Stomach (tissue), 19 donors: ENCODE measurements at places on chromosomes 2 and 18. TPM values are rescaled to one million over a fixed set of nuclear protein-coding genes. Genes with fewer than 3 reads are reported as not detected.

ALLC gene
- total RNA-seq, result not detected

ARMC9 gene
- 80.5 TPM for total RNA-seq

DNA sequence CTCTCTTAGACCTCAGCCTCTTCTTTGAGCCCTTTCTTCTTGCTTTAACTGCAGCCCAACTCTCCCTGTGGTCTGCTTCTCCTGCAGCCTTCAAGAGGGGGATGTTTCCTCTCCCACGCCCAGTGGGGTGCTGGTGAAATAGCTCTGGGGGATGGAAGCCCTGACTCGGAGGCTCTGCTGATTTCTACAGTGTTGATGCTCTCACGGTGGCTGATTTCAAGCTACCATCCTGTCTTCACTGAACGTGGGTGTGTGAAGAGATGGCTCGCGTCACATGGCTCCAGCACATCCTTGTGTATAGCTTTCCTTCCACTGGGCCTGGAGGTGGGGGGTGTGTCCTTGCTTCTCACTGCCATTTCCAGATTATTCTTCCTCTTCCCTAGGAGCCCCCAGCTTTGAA lies 20.0 kb downstream of the MPP4 start:
- no peaks in the 10 kb centered on the region for H3K4me1 ChIP-seq
- DNase-seq, result no peak
- H3K4me3 ChIP-seq, result no peak overlapping the region
- H3K27me3 ChIP-seq, result no peaks in the 10 kb centered on the region
- H3K27ac ChIP-seq, result no peak overlapping the region
- H3K36me3 ChIP-seq, result no peaks in the 10 kb centered on the region

CD302 gene
- 32.5 TPM for total RNA-seq

LYG2 gene
- total RNA-seq, result not detected

- DNase-seq, result peak; percentile 62
- H3K4me1 ChIP-seq, result peaks cover 7% of the 10 kb centered on the region
- no peaks in the 10 kb centered on the region for H3K36me3 ChIP-seq
- H3K27ac ChIP-seq, result peak overlapping the region; percentile 37
- H3K4me3 ChIP-seq, result no peak overlapping the region
These were observed 128.0 kb downstream of the ARL4C start for GRCh38 chr2:234368861-234369261.

UGT1A5 gene
- total RNA-seq, result 13.0 TPM

GRCh38 chr2:168355779-168356476 lies 100.1 kb upstream of the CERS6 start:
- no peaks in the 10 kb centered on the region for H3K36me3 ChIP-seq
- no peaks in the 10 kb centered on the region for H3K4me1 ChIP-seq
- H3K27ac ChIP-seq, result no peak overlapping the region
- DNase-seq, result no peak
- H3K4me3 ChIP-seq, result no peak overlapping the region
- H3K27me3 ChIP-seq, result no peaks in the 10 kb centered on the region

DNA sequence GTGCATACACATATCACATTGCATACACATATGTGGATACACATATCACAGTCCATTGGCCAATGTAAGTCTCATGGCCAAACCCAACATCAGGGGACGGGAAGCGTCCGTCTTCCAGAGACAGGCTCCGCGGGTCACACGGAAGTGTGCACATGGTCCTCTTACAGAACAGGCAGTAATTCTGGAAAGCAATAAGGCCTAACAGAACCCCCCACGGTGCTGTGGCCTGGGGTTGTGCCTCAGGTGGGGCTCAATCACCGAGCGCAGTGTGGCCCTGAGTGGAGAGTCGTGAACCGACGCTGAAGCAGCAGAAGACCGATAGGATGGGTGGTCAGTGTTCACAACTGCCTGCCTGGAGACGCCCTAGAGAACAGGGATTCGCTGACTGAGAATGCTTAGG lies 857.3 kb downstream of the GALR1 start:
- no peak for DNase-seq
- H3K27ac ChIP-seq, result no peak overlapping the region
- H3K27me3 ChIP-seq, result no peaks in the 10 kb centered on the region
- H3K36me3 ChIP-seq, result no peaks in the 10 kb centered on the region
- no peaks in the 10 kb centered on the region for H3K4me1 ChIP-seq
- no peak overlapping the region for H3K4me3 ChIP-seq

DNA sequence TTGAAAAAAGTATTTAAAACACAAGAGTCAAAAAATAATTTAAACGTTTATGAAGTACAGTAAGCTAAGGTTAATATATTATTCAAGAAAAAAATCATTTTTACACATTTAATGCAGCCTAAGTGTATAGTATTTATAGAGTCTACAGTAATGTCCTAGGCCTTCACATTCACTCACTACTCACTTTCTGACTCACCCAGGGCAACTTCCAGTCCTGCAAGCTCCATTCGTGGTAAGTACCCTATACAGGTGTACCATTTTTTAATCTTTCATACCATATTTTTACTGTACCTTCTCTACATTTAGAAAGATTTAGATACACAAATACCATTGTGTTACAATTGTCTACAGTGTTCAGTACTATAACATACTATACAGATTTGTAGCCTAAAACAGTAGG lies 20.9 kb upstream of the RPRD1A start:
- no peaks in the 10 kb centered on the region for H3K36me3 ChIP-seq
- no peaks in the 10 kb centered on the region for H3K4me1 ChIP-seq
- no peak for DNase-seq
- no peak overlapping the region for H3K4me3 ChIP-seq

CYTIP gene
- 17.4 TPM for total RNA-seq

DNA sequence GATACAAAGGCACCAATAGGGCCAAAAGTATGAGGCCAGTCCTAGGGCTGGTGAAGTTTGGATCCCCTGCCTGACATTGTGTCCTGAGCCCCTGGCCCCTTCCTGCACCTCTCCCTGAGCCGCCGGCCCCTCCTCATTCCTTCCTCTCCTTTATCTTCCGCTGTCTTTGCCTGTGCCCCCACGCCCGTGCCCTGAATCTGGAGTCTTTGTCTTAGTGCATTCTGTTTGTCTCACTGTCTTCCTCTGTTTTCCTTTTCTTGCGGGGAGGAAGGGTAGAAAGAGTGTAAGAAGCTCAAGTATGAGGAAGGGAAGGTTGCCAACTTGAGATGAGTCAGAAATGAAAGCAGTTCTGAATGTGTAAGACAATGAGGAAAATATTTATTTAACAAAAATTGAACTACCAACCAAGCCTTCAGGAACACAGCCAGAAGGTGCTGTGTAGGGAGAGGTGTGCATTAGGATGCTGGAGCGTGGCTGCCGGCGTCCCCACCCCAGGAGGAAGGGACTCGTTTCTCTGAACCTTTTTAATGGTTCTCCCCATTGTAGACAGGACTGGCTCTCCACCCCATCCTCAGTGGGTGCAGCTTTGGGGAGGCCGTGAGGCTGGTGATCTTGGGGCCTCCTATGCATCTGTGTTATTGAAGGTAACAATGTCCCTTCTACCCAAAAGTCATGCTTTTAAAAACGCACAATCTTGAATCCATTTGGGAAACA lies 133.1 kb downstream of the NEDD4L start:
- DNase-seq, result no peak
- no peak overlapping the region for H3K4me3 ChIP-seq
- no peak overlapping the region for H3K27ac ChIP-seq
- H3K36me3 ChIP-seq, result no peaks in the 10 kb centered on the region
- H3K27me3 ChIP-seq, result no peaks in the 10 kb centered on the region
- H3K4me1 ChIP-seq, result peaks cover 22% of the 10 kb centered on the region

GRCh38 chr18:39751161-39751560 lies 2185.6 kb upstream of the CELF4 start:
- no peak overlapping the region for H3K27ac ChIP-seq
- no peak overlapping the region for H3K4me3 ChIP-seq
- H3K36me3 ChIP-seq, result no peaks in the 10 kb centered on the region

NR4A2 gene
- 7.7 TPM for total RNA-seq

DNA sequence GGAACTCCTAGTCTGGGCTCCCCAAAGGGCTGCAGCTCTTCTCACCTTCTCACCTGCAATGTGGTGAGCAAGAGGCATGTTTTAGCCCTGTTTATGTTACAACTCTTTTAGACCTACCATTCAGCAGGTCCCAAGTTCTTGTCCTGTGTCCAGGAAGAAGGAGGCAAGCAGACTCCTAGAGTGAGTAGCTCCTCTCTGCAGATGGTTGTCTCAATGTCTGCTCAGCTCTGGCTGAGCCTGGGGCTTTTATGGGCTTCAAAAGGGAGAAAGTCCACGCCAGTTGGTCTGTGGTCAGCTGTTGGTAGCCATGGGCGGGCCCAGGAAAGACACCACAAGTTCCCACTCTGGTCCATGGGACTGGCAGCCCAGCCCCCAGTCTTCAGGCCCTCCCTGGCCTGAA lies 148.1 kb upstream of the HS6ST1 start:
- no peaks in the 10 kb centered on the region for H3K4me1 ChIP-seq
- no peak for DNase-seq
- no peak overlapping the region for H3K27ac ChIP-seq

DNA sequence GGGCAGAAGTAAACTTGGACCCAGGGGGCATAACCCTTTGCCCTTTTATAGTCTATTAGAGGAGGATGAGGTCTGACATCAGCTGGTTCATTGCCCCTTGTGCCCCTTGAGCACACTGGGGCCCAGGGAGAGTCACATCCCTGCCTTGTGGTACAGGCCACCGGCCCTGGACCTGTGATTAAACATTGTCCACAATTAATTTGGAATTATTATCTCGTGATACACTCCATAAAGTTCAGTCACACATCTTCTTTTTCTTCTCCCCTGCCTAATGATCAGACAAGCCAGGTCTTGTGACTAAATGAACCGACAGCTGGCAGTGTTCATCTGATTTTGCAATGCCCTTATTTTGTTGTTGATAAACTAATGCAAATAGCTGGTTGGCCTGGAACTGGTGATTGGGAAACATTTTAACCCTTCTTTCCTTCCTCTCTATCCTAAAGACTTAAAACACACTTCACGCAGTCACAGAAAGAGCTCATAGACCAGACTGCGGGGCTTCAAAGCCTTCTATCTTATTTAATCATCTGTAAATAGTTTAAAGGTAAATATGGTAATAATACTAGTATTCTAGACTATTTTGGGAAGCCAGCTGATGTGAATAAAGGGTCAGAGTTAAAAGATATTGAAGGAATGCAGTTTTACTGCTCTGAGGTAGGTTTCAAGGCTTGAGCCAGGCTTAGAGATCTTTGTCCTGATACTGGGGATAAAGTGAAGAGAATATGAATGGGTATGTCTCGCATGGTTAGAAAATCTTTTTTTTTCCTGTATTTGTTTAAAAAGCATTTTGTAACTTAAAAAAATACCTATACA lies 13.4 kb downstream of the IL1R1 start:
- peaks cover 64% of the 10 kb centered on the region for H3K4me1 ChIP-seq
- H3K27me3 ChIP-seq, result no peaks in the 10 kb centered on the region
- peaks cover 81% of the 10 kb centered on the region for H3K36me3 ChIP-seq
- peak; percentile 60 for DNase-seq
- peak overlapping the region; percentile 15 for H3K4me3 ChIP-seq

- H3K27ac ChIP-seq, result no peak overlapping the region
- no peaks in the 10 kb centered on the region for H3K27me3 ChIP-seq
- H3K4me3 ChIP-seq, result no peak overlapping the region
- H3K36me3 ChIP-seq, result no peaks in the 10 kb centered on the region
These were observed 5.8 kb upstream of the RIF1 start for GRCh38 chr2:151403914-151404313.

- H3K27ac ChIP-seq, result peak overlapping the region; percentile 63
- no peaks in the 10 kb centered on the region for H3K27me3 ChIP-seq
- peaks cover 27% of the 10 kb centered on the region for H3K4me1 ChIP-seq
- H3K4me3 ChIP-seq, result no peak overlapping the region
- H3K36me3 ChIP-seq, result peaks cover 21% of the 10 kb centered on the region
These were observed 296.5 kb upstream of the EPAS1 start for GRCh38 chr2:46000660-46001059.

LRATD1 gene
- 229 TPM for total RNA-seq

- H3K27me3 ChIP-seq, result no peaks in the 10 kb centered on the region
- H3K4me3 ChIP-seq, result no peak overlapping the region
- no peaks in the 10 kb centered on the region for H3K36me3 ChIP-seq
- H3K4me1 ChIP-seq, result peaks cover 20% of the 10 kb centered on the region
- no peak overlapping the region for H3K27ac ChIP-seq
These were observed 3.3 kb downstream of the L3MBTL4 start for GRCh38 chr18:6411382-6411781.

LRRC30 gene
- not detected for total RNA-seq

DNA sequence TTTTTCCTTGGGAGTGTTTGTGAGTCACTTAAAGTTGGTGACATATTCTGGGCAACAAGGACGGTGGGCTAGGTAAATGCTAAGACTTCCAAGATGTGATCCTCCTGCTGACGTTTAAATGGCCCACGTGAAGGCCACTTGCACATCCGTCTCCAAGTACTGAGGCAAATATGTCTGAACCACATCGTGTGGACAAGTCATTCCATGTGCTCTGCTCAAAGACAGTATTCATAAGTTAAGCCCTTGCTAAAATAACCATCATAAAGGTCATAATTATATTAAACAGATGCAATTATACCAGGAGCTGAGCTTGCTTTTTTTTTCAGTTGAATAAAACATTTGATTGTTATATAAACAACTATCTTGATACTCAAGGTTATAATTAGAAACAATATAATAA lies 44.8 kb downstream of the SPP2 start:
- peaks cover 20% of the 10 kb centered on the region for H3K4me1 ChIP-seq
- no peak for DNase-seq
- H3K27ac ChIP-seq, result no peak overlapping the region
- no peaks in the 10 kb centered on the region for H3K27me3 ChIP-seq

DNA sequence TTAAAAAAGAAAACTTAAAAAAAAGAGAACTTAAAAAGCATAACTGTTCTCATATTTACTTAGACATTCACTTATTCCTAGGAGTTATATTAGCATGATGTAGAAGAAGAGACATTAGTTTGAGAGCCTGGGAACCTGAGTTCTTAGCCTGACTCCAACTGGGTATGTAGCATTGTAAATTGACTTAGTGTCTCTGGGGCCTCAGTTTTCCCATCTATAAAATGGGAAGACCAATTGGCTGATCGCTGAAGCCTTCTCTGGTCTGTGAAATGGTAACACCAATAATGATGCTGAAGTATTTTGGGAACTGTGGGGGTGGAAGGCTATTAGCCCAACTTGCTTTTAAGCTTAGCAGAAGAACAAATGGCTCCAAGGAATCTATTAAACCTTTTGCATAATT lies 55.9 kb downstream of the CABLES1 start:
- no peaks in the 10 kb centered on the region for H3K27me3 ChIP-seq
- H3K36me3 ChIP-seq, result peaks cover 19% of the 10 kb centered on the region
- no peak overlapping the region for H3K4me3 ChIP-seq
- no peak overlapping the region for H3K27ac ChIP-seq
- peaks cover 9% of the 10 kb centered on the region for H3K4me1 ChIP-seq

- H3K4me1 ChIP-seq, result no peaks in the 10 kb centered on the region
- H3K4me3 ChIP-seq, result no peak overlapping the region
- DNase-seq, result no peak
- no peaks in the 10 kb centered on the region for H3K27me3 ChIP-seq
- no peak overlapping the region for H3K27ac ChIP-seq
These were observed 1.0 kb downstream of the SPP2 start for GRCh38 chr2:234051374-234052070.

TANC1 gene
- total RNA-seq, result 35.1 TPM
